Ovary (tissue), 10 donors: ENCODE measurements at places on chromosomes 7 and 10. TPM values are rescaled to one million over a fixed set of nuclear protein-coding genes. Genes with fewer than 3 reads are reported as not detected.
A peak's percentile ranks its signal among the peaks of the same experiment; 100 is the strongest.

- no peak overlapping the region for H3K27ac ChIP-seq
- no peak overlapping the region for H3K4me3 ChIP-seq
- no peaks in the 10 kb centered on the region for H3K4me1 ChIP-seq
- no peaks in the 10 kb centered on the region for H3K27me3 ChIP-seq
- no peak for DNase-seq
Observed at GRCh38 chr10:118026936-118027335, 19.8 kb downstream of the RAB11FIP2 start.

DNA sequence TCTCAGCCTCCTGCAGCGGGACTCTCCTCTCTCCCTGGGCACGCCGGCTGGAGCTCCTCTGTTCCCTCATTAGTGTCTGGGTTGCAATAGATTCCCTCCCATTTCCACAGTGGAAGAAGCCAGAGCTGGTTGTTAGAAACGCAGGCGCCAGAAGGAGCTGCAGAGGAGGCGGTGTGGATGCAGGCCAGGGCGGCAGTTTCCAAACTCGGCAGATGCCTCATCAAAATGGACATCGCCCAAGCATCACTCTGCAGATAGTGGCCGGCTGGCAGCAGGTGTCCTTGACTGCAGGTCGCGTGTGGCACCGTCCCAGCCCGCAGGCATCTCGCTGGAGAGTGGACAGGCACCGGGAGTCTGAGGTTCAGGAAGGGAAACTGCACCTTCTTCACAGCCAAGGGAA lies 201.8 kb downstream of the TCERG1L start:
- H3K27me3 ChIP-seq, result no peaks in the 10 kb centered on the region
- no peak overlapping the region for H3K27ac ChIP-seq
- DNase-seq, result no peak
- H3K4me1 ChIP-seq, result peaks cover 2% of the 10 kb centered on the region
- no peak overlapping the region for H3K4me3 ChIP-seq
- H3K36me3 ChIP-seq, result no peaks in the 10 kb centered on the region

- no peak overlapping the region for H3K4me3 ChIP-seq
- no peak for DNase-seq
- H3K27ac ChIP-seq, result no peak overlapping the region
- H3K4me1 ChIP-seq, result no peaks in the 10 kb centered on the region
- no peaks in the 10 kb centered on the region for H3K36me3 ChIP-seq
Observed at GRCh38 chr10:133286366-133286765, 9.7 kb upstream of the ADAM8 start.

GRCh38 chr7:40987571-40987970 lies 715.3 kb downstream of the INHBA start:
- H3K36me3 ChIP-seq, result no peaks in the 10 kb centered on the region
- no peak for DNase-seq
- H3K27me3 ChIP-seq, result no peaks in the 10 kb centered on the region
- H3K27ac ChIP-seq, result no peak overlapping the region

DNA sequence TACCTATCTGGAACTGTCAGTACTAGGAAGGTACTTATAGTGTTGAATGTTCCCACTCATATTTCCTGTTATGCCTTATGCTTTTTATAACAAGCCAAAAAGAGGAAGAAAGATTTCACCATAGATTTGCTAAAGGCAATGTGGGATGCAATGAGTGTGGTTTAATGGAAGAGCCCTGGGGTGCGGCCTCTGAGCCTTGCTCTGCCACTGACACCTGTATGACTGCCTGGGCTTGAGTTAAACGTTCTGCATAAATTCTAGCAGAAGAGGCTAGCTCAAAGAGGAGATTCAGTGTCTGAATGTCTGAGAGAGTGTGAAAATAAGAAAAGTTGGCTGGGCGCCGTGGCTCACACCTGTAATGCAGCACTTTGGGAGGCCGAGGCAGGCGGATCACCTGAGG lies 143.8 kb downstream of the TPST1 start:
- H3K4me3 ChIP-seq, result no peak overlapping the region
- no peaks in the 10 kb centered on the region for H3K27me3 ChIP-seq
- DNase-seq, result no peak

Gene CLDN12
- total RNA-seq, result 29.4 TPM

Gene BMPR1A
- total RNA-seq, result 62.2 TPM

Gene ASZ1
- total RNA-seq, result not detected

Gene INSYN2A
- total RNA-seq, result 0.18 TPM

Gene PLAC9
- total RNA-seq, result 3.1 TPM

DNA sequence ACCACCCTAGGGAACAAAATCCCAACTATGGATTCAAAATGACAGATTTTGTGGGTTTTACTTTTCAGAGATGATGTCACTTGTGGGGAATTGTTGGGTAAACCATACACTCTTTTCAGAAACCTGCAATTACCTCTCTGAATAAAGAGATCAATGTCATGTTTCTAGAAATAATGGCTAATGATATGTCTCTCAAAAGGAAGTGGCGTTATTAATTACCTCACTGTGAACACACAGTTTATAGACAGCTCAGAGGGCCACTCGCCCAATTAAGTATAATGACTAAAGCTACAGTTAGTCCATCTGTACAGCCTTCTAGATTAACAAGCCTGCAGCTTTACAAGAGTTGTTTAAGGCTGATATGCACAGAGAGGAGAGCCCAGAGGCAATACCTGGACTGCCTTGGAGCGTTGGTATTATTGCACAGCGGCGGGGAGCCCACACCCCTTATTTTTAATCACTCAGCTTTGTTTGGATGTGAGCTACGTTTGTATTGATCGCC lies 79.5 kb downstream of the RAB11FIP2 start:
- DNase-seq, result no peak
- H3K4me1 ChIP-seq, result peaks cover 2% of the 10 kb centered on the region
- H3K36me3 ChIP-seq, result no peaks in the 10 kb centered on the region
- H3K4me3 ChIP-seq, result no peak overlapping the region
- no peaks in the 10 kb centered on the region for H3K27me3 ChIP-seq
- H3K27ac ChIP-seq, result no peak overlapping the region

Gene STAMBPL1
- 21.4 TPM for total RNA-seq

Gene VIPR2
- 18.0 TPM for total RNA-seq

Gene NRP1
- total RNA-seq, result 45.8 TPM

GRCh38 chr10:132249824-132250375 lies 57.9 kb downstream of the STK32C start:
- peaks cover 2% of the 10 kb centered on the region for H3K4me1 ChIP-seq
- H3K36me3 ChIP-seq, result no peaks in the 10 kb centered on the region
- no peaks in the 10 kb centered on the region for H3K27me3 ChIP-seq
- H3K27ac ChIP-seq, result no peak overlapping the region
- no peak for DNase-seq
- H3K4me3 ChIP-seq, result no peak overlapping the region

GRCh38 chr10:85623342-85623741 lies 743.3 kb downstream of the GRID1 start:
- H3K4me3 ChIP-seq, result no peak overlapping the region
- no peak for DNase-seq
- no peak overlapping the region for H3K27ac ChIP-seq
- H3K4me1 ChIP-seq, result no peaks in the 10 kb centered on the region
- no peaks in the 10 kb centered on the region for H3K27me3 ChIP-seq

DNA sequence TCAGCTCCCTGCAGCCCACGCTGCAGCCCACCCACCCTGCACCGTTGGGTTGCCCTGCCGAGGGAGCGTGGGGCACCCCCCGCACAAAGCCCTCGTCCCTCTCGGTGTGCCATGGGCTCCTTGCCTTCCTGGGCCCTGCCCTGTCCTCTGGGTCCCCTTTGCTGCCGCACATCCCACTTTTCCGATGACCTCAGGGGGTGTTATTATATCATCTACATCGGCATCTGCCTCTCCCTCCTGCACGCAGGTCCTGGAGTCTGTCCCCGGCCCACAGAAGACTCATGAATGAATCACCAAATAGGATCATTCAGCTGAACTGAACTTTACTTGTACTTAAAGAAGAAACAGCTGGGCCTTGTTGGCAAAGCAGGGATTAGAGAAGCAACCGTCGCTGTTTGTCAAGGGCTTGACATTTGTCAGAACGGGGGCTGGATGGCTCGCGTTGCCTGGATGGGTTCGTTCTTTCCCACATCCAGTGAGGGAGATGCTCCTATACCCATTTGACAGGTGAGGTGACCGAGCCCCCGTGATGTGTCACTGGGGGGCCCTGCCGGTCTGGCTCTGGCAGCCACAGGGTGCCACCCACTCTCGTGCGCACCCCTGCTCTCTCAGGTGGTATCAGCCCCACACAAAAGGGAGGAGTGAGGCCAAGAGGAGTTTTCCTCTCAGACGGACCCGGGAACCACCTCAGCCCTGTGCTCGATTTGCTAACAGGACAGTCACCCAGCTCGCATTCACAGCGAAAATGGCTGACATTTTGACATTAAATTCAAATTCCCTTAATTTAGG lies 58.6 kb upstream of the EBF3 start:
- DNase-seq, result no peak
- H3K4me1 ChIP-seq, result no peaks in the 10 kb centered on the region
- H3K36me3 ChIP-seq, result no peaks in the 10 kb centered on the region

- H3K4me3 ChIP-seq, result no peak overlapping the region
- DNase-seq, result no peak
- H3K27me3 ChIP-seq, result no peaks in the 10 kb centered on the region
- no peaks in the 10 kb centered on the region for H3K4me1 ChIP-seq
- H3K36me3 ChIP-seq, result no peaks in the 10 kb centered on the region
- no peak overlapping the region for H3K27ac ChIP-seq
Observed at GRCh38 chr7:80218723-80219122, 84.1 kb downstream of the GNAI1 start.

DNA sequence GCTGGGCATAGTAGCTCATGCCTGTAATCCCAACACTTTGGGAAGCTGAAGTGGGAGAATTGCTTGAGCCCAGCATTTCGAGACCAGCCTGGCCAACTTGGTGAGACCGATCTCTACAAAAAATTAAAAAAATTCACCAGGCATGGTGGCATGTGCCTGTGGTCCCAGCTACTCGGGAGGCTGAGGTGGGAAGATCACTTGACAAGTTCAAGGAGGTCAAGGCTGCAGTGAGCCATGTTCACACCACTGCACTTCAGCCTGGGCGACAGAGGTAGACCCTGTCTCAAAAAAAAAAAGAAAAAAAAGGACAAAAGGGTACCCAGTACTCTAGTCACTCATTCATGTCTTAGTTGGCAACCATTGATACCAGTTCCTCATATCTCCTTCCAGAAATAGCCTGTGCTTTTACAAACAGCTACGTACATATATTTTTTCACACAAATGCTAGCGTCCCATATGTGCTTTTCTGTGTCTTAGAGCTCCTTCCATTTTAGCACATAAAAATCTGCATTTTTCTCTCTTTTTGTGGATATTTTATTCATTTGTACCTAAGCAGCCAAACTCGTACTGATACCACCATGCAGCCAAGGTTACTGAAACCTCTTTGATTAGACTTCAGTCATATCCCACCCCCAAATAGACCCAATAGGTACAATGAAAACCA lies 5.5 kb downstream of the ABCC2 start:
- H3K36me3 ChIP-seq, result no peaks in the 10 kb centered on the region
- no peak overlapping the region for H3K27ac ChIP-seq
- H3K27me3 ChIP-seq, result no peaks in the 10 kb centered on the region
- no peak overlapping the region for H3K4me3 ChIP-seq

Gene PGAM2
- 2.5 TPM for total RNA-seq

GRCh38 chr7:123120286-123120685 lies 79.5 kb downstream of the SLC13A1 start:
- H3K27me3 ChIP-seq, result no peaks in the 10 kb centered on the region
- DNase-seq, result no peak
- no peaks in the 10 kb centered on the region for H3K36me3 ChIP-seq
- H3K4me3 ChIP-seq, result no peak overlapping the region

Gene STN1
- total RNA-seq, result 17.1 TPM

Gene PRKG1
- 15.7 TPM for total RNA-seq

Gene VCL
- 111 TPM for total RNA-seq

- no peaks in the 10 kb centered on the region for H3K36me3 ChIP-seq
- peaks cover 3% of the 10 kb centered on the region for H3K4me1 ChIP-seq
- DNase-seq, result no peak
- no peaks in the 10 kb centered on the region for H3K27me3 ChIP-seq
- no peak overlapping the region for H3K27ac ChIP-seq
Observed at GRCh38 chr10:77409697-77410471, 227.7 kb downstream of the KCNMA1 start.

- no peak overlapping the region for H3K4me3 ChIP-seq
- no peak overlapping the region for H3K27ac ChIP-seq
- no peak for DNase-seq
- H3K27me3 ChIP-seq, result no peaks in the 10 kb centered on the region
Observed at GRCh38 chr7:107396990-107397389, 72.9 kb upstream of the GPR22 start.

- no peaks in the 10 kb centered on the region for H3K36me3 ChIP-seq
- peaks cover 16% of the 10 kb centered on the region for H3K4me1 ChIP-seq
- H3K4me3 ChIP-seq, result no peak overlapping the region
- no peaks in the 10 kb centered on the region for H3K27me3 ChIP-seq
- peak; percentile 23 for DNase-seq
Observed at GRCh38 chr7:134741907-134742635, 37.4 kb upstream of the CALD1 start.

GRCh38 chr10:130029209-130029608 lies 65.1 kb upstream of the EBF3 start:
- DNase-seq, result no peak
- H3K27me3 ChIP-seq, result no peaks in the 10 kb centered on the region
- no peak overlapping the region for H3K4me3 ChIP-seq
- no peak overlapping the region for H3K27ac ChIP-seq

DNA sequence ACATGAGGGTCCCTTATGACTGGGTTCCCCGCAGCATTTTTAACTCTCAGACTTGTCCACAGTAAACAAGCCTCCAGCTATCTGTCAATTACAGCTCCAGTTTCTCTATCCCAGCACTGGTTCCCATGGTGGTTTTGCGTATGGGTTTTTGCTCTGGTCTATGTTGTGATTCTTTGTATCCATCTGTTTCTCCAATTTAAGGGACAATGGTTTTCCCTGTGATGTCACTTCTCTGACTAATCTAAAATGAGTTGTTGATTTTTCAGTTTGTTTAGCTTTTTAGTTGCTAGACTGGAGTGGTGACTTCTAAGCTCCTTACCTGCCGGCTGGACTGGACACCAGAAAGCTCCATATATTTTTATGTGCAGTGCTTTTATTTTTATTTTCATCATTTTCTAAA lies 303.7 kb downstream of the INHBA start:
- H3K36me3 ChIP-seq, result no peaks in the 10 kb centered on the region
- no peak overlapping the region for H3K27ac ChIP-seq
- no peak for DNase-seq
- no peaks in the 10 kb centered on the region for H3K4me1 ChIP-seq
- no peak overlapping the region for H3K4me3 ChIP-seq
- no peaks in the 10 kb centered on the region for H3K27me3 ChIP-seq

- no peaks in the 10 kb centered on the region for H3K27me3 ChIP-seq
- H3K36me3 ChIP-seq, result no peaks in the 10 kb centered on the region
- no peak overlapping the region for H3K4me3 ChIP-seq
- DNase-seq, result peak; percentile 27
- no peak overlapping the region for H3K27ac ChIP-seq
Observed at GRCh38 chr10:48450233-48450740, 143.8 kb downstream of the MAPK8 start.

Gene AOAH
- total RNA-seq, result 2.8 TPM
